ENCODE measurements at places on chromosomes 2 and 18.
A peak's percentile ranks its signal among the peaks of the same experiment; 100 is the strongest.

DNA sequence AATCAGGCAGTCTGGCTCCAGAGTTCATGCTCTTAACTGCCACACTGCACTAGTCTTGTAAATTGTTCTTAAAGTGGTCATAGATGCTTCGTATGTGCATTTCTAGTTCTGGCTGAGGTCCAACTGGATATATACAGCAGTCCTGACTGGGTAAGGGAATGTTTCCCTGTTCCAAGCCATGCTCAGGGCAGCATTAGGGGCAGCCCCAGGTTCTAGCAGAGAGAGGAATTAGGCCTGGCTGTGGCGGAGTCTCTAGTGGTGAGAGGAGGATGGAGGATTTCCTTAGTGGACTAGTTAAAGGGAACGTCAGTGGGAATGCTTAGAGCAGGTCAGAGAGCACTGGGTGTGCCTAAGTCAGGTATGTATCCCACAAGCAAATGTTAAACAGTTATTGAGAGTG is 28.0 kb downstream of the UBE2E3 start:
- DNase-seq = no peak

GRCh38 chr2:182758379-182758778 is 42.3 kb downstream of the DNAJC10 start:
- DNase-seq = no peak

- DNase-seq = no peak
These were observed 20.5 kb downstream of the SH2D6 start for GRCh38 chr2:85439025-85439472.

- DNase-seq = no peak
These were observed 270.1 kb downstream of the TCF4 start for GRCh38 chr18:55317864-55318263.

GRCh38 chr2:142944264-142944663 is 66.8 kb downstream of the KYNU start:
- no peak for DNase-seq

GRCh38 chr2:218374795-218375194 is 7.3 kb upstream of the SLC11A1 start:
- no peak for DNase-seq

DNA sequence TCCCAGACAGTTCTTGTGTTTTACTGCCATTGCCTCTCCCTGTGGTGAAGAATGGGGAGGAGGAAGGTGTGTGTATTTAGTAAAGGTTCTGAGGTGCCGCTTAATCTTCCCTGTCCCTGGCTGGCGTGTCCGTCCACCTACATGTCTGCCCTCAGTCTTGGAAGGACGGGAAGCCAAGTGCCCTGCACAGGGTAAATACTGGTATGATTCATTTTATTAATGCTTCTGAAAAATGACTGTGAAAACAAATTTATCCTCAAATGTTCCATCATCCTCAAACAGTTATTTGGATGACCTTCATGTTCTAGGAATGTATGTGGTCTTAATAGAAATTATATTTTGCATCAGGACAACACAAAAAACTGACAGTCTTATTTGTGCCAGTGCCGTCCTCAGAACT is 6.6 kb downstream of the EPAS1 start:
- no peak for DNase-seq

DNA sequence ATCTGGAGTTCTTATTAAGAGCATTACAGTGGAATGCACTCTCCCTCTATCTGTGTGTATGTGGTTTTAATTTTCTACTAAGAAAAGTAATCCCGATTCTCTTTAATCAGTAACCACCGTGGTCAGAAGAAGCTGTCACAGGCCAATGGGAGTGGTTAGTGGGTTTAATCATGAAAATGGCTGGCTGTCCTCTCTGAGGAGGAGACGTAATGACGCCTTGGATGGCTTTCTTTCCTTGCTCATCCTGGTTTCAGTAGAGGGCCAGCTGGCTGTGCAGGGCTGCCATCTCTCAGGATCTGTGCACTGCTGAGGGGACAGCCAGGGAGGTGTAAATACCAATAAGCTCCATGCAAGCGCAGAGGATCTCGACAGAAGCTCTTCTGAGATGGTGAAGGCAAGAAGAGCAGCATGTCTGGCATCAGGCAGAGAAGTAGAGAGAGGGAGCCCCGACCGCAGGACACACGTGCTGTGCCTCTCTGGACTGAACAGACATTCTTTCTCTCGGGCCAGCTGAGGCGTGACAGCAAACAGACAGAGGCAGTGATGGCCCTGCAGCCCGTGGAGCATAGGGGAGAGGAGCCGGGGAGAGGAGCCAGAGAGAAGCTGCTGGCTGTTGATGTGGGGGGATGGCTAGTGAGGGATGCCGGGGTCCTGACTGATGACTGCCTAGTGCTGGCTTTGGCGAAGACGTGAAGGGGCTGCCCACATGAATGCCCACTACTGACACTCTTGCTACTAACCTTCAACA is 65.1 kb upstream of the DAPL1 start:
- DNase-seq = no peak

GRCh38 chr18:62617793-62618591 is 95.2 kb downstream of the ZCCHC2 start:
- DNase-seq = no peak

GRCh38 chr2:158969162-158969714 is 798 bp downstream of the TANC1 start:
- peak; percentile 44 for DNase-seq

DNA sequence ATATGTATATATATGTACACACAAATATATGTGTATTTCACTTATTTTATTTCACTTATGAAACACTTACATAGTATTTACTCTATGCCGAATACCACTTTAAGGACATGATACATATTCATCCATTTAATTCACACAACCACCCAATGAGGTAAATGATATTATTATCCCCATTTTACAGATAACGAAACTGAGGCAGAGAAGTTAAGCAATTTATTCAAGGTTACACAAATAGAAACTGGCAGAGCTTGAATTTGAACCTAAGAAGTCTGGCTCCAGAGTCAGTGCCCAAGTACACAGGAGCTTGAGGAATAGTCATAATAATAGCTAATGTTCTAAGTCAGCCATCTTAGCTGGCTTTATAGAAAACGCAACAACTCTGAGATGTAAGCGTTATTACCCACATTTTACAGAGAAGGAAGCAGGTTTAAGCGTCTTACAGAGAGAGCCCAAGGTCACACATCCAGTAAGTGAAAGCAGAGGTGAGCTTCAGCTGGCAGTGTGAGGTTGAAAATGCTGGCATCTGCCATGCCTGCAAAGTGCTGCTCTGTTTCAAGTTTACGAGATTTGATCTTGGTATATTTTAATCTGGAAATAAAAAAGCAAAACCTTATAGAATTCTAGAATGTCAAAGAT is 326.9 kb downstream of the LPIN1 start:
- DNase-seq = no peak

GRCh38 chr2:71596011-71596410 is 142.7 kb downstream of the DYSF start:
- DNase-seq = peak; percentile 66

- no peak for DNase-seq
These were observed 407.3 kb upstream of the LYPD1 start for GRCh38 chr2:133077269-133077822.

DNA sequence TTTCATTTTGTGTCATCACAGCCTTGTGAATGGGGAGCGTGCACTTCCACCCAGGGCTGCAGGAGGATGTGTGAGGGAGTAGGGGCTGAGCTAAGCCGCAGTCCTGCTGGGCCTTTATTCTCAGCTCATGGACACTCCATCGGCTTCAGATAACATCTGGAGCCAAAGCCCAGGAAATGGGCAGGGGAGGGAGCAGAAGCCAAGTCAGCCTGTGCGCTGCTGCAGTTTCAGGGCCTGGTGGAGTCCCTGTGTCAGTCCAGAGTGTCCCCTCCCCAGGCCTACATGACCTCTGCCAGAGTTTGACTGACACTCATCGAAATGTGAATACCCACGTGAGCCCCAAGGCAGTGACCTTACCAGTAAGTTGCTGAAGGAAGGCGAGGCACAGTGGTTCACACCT is 242.2 kb downstream of the LOXHD1 start:
- no peak for DNase-seq

DNA sequence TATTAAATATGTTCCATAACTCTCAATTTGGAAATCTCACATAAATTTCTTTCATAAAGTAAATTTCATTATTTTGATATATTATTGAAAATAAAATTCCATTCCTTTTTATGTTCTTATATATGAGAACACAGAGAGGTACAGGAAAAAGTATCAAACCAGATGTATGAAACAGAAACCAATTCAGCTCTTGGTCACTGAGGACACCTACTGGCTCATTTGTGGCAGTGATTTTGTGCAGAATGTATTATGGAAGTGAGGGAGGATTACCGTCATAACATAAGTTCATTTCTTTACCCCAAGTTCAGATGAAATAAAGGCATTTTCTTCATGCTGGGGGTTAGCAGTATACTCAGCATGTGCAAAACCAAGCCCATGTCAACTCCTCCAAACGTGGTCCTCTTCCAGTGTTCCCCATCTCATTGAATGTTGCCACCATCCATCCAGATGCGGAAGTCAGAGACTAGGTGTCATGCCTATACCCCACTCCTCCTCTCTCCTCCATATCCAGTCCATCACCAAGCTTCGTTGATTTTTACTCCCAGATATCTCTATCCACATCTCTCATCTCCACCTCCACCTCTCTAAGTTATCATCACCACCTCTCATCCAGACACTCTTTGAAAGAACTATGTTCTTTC is 41.7 kb upstream of the MALL start:
- DNase-seq = peak; percentile 27

DNA sequence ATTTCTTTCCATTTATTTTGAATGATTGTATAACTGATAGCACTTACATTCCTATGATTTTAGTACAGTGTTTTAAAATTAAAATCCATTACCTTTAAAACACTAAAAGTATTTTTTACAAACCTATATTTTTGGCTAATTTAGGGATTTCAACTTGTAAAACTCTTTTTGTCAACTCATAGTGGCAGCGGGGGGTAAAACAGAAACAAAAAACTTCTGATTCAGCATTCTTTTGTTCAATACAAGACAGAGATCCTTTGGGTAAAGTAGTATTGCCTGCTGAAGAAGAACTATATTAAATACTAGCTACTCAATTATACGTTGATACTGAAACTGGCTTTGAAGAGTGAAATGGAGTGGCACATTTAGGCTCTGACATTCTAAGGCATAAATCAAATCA is 437.4 kb upstream of the CDH19 start:
- DNase-seq = no peak

DNA sequence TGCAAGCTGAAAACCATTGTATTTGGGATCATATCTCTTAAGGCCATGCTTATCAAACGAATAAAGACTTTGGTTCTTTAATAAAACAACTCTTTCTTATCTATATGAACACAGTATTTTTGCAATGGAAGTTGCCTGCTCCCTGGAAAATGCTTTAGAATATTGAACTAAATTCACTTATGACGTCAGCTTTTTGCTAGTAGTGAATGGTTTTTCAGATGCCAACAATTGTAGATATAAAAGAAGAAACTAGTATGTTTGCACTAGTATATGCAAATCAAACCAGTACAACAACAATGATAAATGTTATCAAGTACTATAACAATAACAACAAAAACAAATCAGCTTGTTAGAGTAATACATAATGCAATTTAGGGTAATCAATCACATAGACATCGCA is 1462.9 kb downstream of the SUCLG1 start:
- no peak for DNase-seq

DNA sequence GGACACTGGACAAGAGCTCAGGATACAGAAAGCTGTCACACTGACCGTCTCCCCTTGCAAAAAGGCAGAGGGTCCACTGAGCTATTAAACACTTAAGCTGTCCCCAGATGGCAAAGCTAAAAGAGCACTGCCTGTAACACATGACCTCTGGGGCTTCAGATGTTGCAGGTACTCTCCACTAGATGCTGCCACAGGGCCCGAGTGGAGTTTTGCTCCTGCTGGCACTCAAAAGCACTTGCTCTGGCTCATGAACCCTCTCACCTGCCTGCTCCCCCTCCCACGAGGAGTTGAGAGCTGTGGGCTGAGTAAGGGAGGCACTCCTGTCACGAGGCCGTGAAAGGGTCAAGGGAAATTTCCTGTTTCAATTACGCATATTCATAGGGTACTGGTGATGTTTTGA is 227.9 kb downstream of the PRKCE start:
- no peak for DNase-seq

DNA sequence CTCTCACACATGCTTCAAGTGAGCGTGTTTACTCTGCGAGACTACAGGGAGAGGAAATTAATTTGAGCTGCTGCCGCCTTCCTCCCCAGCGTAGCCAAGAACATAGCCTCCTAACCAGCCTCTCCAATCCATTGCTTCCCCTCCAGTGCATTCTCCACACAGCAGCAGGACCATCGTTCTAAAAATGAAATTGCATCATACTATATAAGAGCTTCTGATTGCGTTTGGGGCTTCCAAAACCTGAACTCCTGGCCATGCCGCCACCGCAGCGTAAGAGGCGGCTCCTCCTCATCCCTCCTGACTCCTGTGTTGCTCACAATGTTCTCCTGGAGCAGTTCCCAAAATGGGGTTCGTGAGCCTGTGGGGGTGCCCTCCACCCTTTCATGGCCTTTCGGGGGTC is 142.1 kb downstream of the MYT1L start:
- no peak for DNase-seq

DNA sequence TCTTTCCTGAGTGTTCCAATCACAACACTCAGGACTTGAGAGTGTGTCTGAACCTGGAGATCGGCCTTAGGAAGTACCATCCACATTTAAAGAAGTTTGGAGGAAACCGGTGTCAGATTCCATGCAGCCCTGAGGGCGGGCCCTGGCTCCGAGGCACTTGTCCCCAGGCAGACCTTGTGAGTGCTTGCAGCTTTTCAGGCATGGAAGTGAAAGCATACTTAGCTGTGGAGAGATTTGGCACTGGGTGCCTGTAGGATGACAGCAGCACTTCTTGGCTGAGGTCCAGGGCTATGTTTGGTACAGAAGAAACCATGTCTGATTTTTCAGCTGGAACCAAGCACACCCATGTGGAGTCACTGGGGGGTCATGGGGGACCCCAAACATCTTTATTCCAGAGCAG is 230.8 kb downstream of the SEPTIN10 start:
- DNase-seq = peak; percentile 45

- no peak for DNase-seq
These were observed 23.1 kb downstream of the CEP192 start for GRCh38 chr18:13014232-13014631.

GRCh38 chr2:191063584-191063983 is 49.6 kb upstream of the STAT1 start:
- no peak for DNase-seq

GRCh38 chr2:104254017-104254416 is 599.9 kb upstream of the POU3F3 start:
- no peak for DNase-seq

GRCh38 chr18:56639104-56639381 is 651 bp upstream of the TXNL1 start:
- DNase-seq = no peak

- peak; percentile 2 for DNase-seq
These were observed 66.2 kb downstream of the ACVR2A start for GRCh38 chr2:147910990-147911473.

- DNase-seq = no peak
These were observed 100.3 kb downstream of the FEZ2 start for GRCh38 chr2:36497570-36498163.

DNA sequence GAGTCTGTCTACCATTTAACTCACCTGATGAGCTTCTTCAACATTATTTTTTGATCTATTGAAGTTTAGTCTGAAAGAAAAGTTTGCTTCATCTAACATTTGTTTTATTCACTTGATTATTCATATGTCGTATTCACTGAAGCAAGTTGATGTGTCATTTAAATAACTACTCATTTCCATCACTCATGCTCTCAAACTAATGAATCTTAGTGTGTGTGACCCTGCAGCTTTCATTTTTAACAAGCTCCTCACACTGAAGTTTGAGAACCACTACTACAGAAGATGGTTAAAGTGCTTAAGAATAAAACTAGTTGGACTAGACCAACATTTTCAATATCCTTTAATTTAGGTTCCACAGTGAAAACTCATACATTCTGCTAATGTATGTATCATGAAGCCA is 1.8 kb upstream of the ABI2 start:
- DNase-seq = no peak
